ENCODE measurements at places on chromosomes 2 and 18.

GRCh38 chr2:146661473-146662096, 1183.2 kb upstream of the ACVR2A start:
- DNase-seq: no peak

DNA sequence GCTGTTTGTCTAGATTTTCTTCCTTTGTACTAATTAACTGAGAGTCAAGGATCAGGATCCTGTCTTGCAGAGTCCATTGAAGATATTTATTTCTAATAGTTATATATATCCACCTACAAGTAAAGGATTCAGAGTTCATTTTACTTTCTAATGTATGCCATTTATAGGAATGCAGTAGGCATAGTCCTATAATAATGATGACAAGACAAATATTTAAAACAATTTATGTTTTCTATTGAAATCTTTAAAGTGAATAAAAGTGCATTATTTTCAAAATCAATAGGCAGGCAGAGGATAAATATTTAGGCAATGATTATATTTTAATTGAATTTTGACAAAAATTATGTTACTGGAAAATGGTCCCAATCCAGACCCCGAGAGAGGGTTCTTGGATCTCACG, 1430.8 kb upstream of the NXPH2 start:
- DNase-seq: no peak

DNA sequence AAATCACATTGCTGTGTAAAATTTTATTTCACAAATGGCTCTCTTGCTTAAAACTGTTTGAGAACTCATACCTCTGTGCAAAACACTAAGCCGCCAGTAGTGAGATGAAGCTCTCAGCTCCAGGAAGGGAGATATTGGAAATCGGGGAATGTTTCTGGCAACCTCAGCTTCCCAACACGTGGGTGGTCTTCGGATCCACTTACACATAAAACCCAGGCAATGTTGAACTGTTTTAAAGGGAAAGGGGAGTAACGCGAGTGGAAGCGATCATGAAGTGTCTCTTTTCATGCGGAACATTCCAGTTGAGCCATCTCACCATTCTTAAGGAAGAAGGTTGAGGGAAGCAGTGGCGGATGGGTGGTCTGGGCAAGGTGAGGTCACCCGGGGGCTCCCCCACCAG, 136.8 kb downstream of the ASB1 start:
- DNase-seq: no peak

GRCh38 chr18:48390641-48391040, 18.5 kb downstream of the ZBTB7C start:
- no peak for DNase-seq

DNA sequence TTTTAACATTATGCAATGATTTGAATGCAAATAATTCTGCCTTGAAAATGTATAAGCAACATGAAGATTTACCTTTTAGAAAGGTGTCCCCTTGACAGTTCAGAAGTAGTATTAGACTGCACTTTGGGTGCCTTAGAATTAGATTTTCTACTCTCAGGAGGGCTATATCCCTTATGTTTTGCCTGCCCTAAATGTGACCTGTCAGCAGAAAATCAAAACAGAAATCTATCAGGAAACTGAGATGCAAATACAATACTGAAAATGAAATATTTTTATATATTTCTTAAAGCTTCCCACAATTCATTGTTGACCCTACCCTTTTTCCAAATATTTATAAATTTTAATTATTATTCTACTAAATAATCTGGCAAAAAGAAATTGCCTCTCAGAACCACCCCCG, 61.5 kb downstream of the TRIP12 start:
- DNase-seq: no peak

- no peak for DNase-seq
These were observed 326.7 kb downstream of the DPP10 start for GRCh38 chr2:114769110-114769509.

DNA sequence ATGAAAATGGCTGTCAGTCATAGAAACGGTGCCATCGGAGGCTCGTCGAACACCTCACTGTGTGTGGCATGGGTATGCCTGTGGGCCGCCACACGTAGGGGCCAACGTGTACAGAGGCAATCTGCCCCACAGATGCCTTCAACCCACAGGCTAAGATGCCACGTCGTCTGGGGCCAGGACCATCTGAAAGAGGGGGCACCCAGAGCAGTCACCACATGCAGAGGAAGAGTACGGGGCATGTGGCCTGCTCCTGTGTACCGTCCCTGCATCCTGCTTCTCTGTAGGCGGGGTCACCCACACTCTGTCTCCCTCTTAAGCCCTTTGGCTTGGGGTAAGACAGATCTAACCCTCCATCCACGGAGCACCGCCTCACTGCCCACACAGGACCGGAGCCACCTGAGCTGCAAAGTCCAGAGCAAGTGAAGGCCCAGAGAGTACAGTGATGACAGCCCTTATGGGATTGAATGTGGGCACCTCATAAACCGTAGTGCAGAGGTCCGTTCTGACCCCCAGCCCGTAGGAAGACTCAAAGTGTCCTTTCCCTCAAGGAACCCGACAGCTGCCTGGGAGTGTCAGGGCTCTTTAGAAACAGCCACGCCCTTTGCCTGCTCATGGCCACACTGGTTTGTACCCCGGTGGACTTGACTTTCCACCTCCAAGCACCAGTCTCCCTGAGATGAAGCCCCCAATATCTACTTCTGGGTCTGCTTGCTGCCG, 66.2 kb downstream of the TWIST2 start:
- no peak for DNase-seq

- no peak for DNase-seq
These were observed 9.4 kb upstream of the COLEC11 start for GRCh38 chr2:3585261-3586109.

GRCh38 chr2:238576674-238577073, 149.9 kb downstream of the ASB1 start:
- no peak for DNase-seq

- DNase-seq: no peak
These were observed 477 bp upstream of the WDCP start for GRCh38 chr2:24047703-24048033.

Data from stimulated activated CD8-positive, alpha-beta memory T cell treated with anti-CD3 and anti-CD28 coated beads, Interleukin-7, amount 100 ng/mL, for 24 hours (primary cell).